Gastroesophageal sphincter (tissue), 4 donors: ENCODE measurements at places on chromosomes 13 and 19. TPM values are rescaled to one million over a fixed set of nuclear protein-coding genes. Genes with fewer than 3 reads are reported as not detected.

The CA11 gene
- 10.0 TPM for total RNA-seq

The CGB2 gene
- total RNA-seq = not detected

The MADCAM1 gene
- total RNA-seq = not detected

The POU2F2 gene
- total RNA-seq = 1.5 TPM

The WASF3 gene
- 13.7 TPM for total RNA-seq

The PCDH9 gene
- 141 TPM for total RNA-seq

The PSPN gene
- total RNA-seq = 2.4 TPM

The PLVAP gene
- 41.4 TPM for total RNA-seq

The KDELR1 gene
- 66.2 TPM for total RNA-seq

The ZNF112 gene
- 5.8 TPM for total RNA-seq

The NKPD1 gene
- 0.39 TPM for total RNA-seq

The LILRA5 gene
- 2.7 TPM for total RNA-seq

The DACT3 gene
- total RNA-seq = 42.9 TPM

The DCUN1D2 gene
- total RNA-seq = 14.7 TPM
